ENCODE measurements at places on chromosomes 12 and 14.

GRCh38 chr14:54567639-54568561, 972 bp downstream of the SAMD4A start:
- no peak for DNase-seq

DNA sequence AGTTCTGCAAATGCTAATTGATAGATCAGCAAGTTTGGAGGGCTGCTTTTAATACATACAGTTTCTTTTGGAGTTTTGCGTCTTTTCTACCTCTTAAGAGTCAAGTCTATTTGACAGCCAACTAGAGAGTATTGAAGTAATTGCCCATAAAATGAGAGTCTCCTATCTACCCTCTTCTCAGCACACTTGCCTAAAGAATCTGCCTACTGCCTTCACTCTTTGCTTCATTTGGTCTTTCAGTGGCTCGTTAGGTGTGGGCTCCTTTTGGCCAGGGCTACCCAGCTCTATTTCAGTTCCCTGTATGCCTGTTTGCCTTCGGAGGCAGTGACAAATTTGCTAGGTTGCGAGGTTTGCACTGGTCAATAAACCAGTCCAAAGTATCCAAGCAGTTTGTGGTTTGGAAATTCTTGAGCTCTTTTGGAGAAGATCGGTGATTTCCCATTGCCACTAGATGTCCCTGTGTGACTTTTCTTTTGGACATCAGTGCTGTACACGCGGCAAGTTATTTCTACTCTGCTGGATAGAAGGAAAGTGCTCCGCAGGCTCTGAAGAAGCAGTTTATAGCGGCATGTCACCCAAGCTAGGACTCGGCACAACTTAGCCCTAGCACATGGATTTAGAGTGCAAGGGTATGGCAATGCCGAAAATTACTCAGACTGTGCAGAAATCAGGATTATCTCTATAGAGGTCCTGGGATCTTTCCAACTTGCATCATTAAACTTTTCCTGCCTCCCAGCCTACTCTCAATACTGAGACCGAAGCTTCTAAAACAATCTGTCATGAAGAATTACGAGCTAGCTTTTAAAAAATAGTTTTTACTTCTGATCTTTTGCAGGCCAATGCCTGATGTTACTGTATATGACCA, 38.6 kb downstream of the MGST1 start:
- DNase-seq = peak; percentile 50

DNA sequence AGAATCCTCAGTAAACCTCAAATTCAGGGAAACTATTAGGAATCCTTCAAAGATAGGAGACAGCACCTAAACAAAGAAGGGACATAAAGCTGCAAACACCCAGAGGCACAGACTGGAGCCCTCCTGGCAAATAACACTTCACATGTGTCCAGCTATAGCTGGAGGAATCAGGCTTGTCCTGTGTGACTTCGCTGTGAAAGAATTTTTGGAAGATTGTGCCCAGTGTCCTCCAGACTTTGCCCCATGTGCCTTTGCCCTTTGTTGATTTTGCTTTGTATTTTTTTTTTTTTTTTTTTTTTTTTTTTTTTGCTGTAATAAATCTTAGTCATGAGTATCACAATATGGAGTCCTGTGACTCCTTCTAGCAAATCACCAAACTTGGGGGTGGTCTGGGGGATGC, 136.8 kb downstream of the KCNH5 start:
- DNase-seq = no peak

DNA sequence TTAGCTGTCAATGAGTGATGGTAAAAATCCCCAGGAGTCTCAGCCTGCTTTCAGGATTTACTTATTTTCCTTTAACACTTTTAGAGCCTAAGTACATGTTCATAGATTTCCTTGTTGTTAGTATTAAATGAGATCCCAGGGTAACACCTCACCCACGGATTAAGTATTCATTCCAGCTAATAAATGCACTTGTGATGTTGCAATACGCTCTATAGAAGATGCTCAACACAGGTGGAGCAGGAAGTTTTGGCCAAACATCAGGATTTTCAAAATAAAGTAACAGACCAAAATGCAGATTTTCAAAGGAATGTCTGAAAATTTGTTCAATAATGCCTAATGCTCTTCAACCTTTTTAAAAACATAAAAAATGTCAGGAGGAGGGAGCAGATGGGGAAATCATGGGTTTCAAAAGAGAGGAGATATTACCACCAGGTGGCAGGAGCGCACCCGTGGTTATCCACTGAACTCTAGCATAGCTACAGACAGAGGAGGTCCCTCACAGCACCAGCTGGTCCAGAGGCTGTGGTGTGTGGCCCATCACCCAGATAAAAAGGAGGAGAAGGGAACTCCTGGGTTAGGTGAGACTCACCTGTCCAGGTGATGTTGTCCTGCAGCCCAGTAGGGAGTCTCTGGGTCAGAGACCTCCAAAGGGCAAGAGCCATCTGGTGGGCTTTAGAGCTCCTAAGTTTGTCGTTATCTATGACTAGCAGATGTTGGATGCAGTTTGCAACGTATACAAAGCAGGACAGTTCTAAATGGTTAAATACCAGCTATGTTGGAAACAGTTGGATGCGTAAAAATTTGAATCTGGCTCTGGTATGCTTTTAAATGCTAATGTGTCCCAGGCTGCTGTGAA, 1158.4 kb upstream of the TMEM132C start:
- no peak for DNase-seq

GRCh38 chr12:124680863-124681778, 113.7 kb upstream of the NCOR2 start:
- DNase-seq = no peak

DNA sequence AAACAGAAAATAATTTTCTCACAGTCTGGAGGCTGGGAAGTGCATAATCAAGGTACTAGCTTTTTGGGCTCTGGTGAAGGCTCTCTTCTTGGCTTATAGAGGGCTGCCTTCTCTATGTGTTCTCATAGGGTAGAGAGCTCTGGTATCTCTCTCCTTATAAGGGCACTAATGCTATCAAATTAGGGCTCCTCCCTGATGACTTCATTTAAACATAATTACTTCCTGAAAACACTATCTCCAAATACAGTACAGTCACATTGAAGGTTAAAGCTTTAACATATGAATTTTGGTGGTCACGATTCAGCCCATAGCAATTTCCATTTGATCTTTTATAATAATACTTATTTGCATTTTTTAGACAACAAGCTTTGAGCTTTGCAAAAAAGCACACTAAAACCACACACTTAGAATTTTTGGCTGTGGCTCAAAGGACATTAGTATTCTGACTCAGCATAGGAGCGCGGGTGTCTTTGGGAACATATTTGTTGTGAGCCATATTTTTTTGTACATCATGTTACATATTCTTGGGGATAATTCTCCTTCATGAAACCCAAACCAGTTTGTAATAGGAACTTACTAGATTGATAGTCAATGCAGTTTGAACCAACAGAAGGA, 808.1 kb upstream of the FBXO33 start:
- no peak for DNase-seq

- DNase-seq = no peak
Measured at GRCh38 chr14:97806891-97807290, 1009.7 kb downstream of the VRK1 start.

- no peak for DNase-seq
Measured at GRCh38 chr12:50174971-50175715, 8.0 kb upstream of the CERS5 start.

- no peak for DNase-seq
Measured at GRCh38 chr12:52203079-52203921, 11.5 kb upstream of the KRT80 start.

GRCh38 chr12:131530422-131530821, 180.5 kb upstream of the SFSWAP start:
- DNase-seq = no peak

- DNase-seq = no peak
Measured at GRCh38 chr12:95257541-95257940, 39.9 kb downstream of the VEZT start.

GRCh38 chr14:104339829-104340228, 201.4 kb downstream of the KIF26A start:
- no peak for DNase-seq

GRCh38 chr14:100106250-100107112, 41.3 kb downstream of the EVL start:
- DNase-seq = no peak

GRCh38 chr12:8048906-8049305, 16.4 kb downstream of the FOXJ2 start:
- no peak for DNase-seq

- no peak for DNase-seq
Measured at GRCh38 chr12:124428136-124428791, 133.4 kb downstream of the RFLNA start.

DNA sequence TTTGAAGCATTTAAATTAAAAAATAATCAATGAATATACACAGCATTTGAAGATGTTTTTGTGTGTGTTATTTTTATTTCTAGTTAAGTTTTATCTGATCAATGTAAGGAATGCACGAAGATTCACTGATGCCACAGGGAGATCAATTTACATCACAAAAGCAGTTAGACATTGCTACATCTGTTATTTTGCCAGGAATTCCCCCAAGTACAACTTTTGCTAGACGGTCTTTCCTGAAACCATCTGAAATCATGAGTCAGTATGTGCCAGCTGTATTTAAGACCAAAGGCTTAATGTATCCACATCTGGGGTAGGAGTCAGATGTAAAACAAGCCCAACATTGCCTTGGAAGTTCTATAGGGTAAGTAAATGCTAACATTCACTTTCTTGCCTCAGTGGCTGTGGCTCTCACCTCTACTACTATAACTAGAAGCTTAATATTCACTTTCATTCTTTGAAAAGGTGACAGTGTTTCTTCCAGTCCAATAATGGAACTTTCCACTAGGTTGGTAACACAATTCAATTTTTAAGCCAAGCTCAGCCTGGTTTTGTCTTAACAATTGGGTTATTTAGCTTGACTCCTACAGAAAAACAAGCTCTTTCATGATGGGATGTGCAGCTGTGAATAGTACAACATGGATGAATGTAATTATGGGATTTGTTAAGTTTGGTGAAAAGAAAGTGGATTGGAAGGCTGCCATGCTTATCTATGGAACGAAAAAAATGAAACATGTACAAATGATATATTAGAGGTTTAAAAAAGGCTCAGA, 385.4 kb upstream of the TMEM132C start:
- DNase-seq = no peak

DNA sequence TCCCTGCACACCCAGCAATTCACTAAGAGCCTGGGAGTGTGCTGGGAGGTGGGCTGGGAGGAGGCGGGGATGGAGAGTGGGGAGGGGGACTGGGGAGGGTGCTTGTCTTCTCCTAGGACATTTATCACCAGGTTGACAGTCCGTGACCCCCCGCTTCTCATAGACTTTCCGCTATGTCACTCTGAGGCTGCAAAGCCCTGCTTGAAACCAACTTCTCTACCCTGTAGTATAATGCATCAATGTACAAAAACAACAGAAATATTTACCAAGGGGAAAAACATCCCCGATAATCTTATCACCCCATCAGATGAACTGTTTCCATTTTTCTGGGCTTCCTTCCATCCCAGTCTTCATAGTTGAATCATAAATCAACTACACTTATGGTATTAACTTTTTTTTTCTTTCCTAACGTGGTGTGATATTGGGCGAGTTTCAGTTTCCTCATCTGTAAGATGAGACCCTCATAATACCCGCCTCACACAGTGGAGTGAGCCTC, 28.6 kb upstream of the BATF start:
- DNase-seq = no peak

DNA sequence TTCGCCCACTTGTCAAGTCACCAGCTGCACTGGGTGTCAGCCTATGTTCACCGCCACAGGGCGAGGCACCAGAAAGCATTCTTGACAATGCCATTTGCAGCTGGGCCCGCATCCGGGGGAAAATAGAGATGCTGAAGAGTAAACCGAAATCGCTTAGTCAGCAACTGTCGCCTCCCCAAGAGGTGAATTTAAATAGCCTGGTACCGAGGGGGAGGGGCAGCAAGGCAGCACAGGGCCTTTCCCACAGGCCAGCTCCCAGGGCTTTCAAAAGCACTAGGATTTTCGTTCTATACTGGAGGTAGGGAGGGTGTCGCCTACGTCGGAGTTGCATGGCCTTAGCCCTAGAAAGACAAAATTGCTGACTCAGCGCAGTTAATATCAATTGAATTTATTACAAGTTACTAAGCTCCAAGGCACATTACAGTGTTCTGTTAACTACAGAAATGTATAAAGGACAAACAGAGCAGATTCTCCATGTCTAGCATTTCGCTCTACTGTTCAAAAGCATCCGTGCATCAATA, 4.3 kb downstream of the IRF2BPL start:
- DNase-seq = no peak

DNA sequence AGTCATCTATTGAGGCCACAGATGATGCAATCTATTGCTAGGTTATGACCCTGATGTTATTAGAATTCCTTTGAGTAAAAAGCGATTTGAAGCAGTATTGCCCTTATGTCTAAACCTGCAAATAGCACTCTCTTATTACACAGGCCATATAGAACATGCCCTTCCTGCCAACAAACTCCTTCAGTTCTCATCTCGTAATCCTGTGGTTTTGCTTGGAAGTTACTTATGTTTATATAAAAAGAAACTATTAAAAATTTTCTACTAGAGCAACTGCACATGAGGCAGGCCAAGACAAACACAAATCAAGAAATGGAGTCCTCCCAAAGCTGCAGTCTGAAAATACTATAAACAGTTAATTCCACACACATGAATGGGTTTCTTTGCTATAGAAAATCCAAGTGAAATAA, 1200.2 kb downstream of the LRFN5 start:
- peak; percentile 71 for DNase-seq

- no peak for DNase-seq
Measured at GRCh38 chr12:124884587-124885438, 21.1 kb upstream of the SCARB1 start.

GRCh38 chr12:78038986-78039385, 208.3 kb downstream of the NAV3 start:
- DNase-seq = no peak

GRCh38 chr12:6469609-6470374, 685 bp downstream of the VAMP1 start:
- DNase-seq = no peak

GRCh38 chr12:83361475-83361874, 674.8 kb downstream of the TMTC2 start:
- DNase-seq = no peak

DNA sequence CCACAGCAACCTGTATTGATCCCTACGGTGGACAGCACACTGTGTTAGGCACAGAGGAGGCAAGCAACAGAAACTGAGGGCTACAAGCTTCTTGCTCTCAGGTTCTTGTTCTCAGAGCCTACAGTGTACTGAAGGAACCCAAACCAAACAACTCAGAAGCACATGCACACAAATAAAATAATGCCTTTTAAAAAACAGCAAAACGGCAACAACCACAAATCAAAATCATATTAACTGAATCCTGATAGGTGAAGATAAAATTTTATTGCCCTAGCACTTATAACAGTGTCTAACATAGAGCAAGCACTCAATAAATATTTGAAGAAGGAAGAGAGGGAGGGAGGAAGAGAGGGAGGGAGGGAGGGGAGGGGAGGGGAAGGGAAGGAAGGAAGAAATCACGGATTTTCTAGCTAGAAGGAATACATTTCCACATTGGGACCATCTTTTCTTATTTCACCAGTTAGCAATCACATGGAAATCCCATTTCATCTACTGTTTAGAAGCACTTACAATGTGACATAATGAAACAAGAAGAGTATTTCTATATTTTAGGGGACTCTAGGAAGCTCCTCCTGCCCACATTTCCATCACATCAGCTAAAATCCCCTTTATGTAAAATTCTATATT, 27.2 kb downstream of the DMAC2L start:
- DNase-seq = peak; percentile 86

- no peak for DNase-seq
Measured at GRCh38 chr12:11580125-11580751, 69.2 kb upstream of the ETV6 start.

GRCh38 chr12:122878780-122879612, 16.9 kb downstream of the VPS37B start:
- no peak for DNase-seq

- no peak for DNase-seq
Measured at GRCh38 chr12:124923905-124924734, 9.7 kb upstream of the UBC start.

- DNase-seq = no peak
Measured at GRCh38 chr12:58321414-58321813, 380.0 kb downstream of the ATP23 start.

All from LNCaP clone FGC (cell line).